ENCODE measurements at places on chromosomes 1 and 21.

DNA sequence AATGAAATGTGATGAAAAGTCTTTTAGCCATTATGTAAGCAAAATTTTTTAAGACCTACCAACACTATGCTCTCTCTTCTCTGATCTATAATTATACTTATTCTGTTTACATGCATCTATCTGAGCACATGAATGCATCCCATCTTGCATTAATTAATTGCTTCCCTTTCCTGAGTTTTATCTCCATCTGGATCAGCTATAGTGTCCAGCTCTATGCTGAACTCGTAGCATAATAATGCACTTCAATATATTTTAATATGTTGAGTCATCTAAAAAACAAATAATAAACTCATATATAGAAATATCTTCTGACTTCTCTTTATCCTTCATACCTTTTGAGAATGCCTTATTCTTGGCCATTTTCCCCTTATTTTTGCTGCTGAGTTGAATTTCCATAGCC, 1097.8 kb downstream of the TTLL7 start:
- DNase-seq = no peak

- DNase-seq = no peak
These were observed 37.6 kb upstream of the GORAB start for GRCh38 chr1:170494369-170494768.

DNA sequence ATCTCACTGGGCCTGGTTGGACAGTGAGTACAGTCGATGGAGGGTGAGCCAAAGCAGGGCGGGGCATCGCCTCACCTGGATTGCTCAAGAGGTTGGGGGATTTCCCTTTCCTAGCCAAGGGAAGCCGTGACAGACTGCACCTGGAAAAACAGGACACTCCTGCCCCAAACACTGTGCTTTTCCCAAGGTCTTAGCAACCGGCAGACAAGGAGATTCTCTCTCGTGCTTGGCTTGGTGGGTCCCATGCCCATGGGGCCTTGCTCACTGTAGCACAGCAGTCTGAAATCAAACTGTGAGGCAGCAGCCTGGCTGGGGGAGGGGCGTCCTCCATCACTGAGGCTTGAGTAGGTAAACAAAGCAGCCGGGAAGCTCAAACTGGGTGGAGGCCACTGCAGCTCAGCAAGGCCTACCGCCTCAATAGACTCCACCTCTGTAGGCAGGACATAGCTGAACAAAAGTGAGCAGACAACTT, 11.3 kb downstream of the C1orf105 start:
- no peak for DNase-seq

- DNase-seq = no peak
These were observed 2.8 kb downstream of the RPS8 start for GRCh38 chr1:44777969-44778635.

- DNase-seq = no peak
These were observed 65.1 kb upstream of the RUNX3 start for GRCh38 chr1:24995140-24995539.

DNA sequence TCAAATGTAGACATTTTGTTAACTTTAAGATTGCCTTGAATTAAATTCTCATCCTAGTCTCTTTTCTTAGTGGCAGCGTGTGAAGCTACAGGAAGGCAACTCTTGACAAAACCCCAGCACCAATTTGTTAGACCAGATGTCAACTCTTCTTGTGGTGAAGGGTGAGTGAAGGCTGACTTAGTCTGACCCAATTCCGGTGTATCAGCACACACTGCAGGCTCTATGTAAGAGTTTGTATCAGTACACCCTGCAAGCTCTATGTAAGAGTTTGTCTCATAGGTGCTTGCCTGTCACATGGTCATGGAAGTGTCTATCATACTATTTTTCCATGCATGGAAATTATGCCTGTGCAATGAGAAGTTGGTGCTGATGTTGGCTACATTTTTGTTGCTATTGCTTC, 16.8 kb downstream of the CR2 start:
- no peak for DNase-seq

- DNase-seq = no peak
These were observed 63.7 kb upstream of the WNT4 start for GRCh38 chr1:22206551-22207125.

GRCh38 chr1:16048573-16049189, 5.1 kb downstream of the CLCNKB start:
- peak; percentile 43 for DNase-seq

- DNase-seq = no peak
These were observed 65.1 kb downstream of the ALG14 start for GRCh38 chr1:95007687-95008086.

DNA sequence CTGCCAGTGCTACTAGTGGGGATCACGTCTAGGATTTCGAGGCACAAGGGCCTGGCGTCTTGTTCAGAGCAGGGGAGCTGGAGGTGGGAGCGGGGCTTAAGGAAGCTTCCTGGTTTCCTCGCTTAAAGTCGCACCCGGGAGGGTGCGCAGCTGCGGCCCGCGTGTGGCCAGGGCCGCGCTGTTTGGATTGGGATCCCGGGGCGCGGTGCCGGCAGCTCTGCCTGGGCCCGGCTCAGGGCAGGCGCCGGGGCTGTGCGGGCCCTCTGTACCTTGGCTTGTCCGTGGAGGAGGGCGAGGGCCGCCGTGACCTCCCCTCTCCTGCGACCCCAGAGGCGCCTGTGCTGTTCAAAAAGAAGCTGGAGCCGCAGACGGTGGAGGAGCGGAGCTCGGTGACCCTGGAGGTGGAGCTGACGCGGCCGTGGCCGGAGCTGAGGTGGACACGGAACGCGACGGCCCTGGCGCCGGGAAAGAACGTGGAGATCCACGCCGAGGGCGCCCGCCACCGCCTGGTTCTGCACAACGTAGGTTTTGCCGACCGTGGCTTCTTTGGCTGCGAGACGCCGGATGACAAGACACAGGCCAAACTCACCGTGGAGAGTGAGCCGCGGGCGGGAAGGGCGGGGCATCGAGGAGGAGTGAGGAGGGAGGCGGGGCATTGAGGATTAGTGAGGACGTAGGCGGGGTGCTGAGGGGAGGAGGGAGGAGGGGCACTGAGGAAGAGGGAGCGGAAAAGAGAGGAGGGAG, 67.8 kb downstream of the OBSCN start:
- peak; percentile 76 for DNase-seq

- DNase-seq = no peak
These were observed 8.7 kb upstream of the TTF2 start for GRCh38 chr1:117051224-117052064.

- no peak for DNase-seq
These were observed 69.7 kb downstream of the CC2D1B start for GRCh38 chr1:52296345-52296744.

GRCh38 chr1:28290851-28291250, 31.5 kb downstream of the SESN2 start:
- no peak for DNase-seq

DNA sequence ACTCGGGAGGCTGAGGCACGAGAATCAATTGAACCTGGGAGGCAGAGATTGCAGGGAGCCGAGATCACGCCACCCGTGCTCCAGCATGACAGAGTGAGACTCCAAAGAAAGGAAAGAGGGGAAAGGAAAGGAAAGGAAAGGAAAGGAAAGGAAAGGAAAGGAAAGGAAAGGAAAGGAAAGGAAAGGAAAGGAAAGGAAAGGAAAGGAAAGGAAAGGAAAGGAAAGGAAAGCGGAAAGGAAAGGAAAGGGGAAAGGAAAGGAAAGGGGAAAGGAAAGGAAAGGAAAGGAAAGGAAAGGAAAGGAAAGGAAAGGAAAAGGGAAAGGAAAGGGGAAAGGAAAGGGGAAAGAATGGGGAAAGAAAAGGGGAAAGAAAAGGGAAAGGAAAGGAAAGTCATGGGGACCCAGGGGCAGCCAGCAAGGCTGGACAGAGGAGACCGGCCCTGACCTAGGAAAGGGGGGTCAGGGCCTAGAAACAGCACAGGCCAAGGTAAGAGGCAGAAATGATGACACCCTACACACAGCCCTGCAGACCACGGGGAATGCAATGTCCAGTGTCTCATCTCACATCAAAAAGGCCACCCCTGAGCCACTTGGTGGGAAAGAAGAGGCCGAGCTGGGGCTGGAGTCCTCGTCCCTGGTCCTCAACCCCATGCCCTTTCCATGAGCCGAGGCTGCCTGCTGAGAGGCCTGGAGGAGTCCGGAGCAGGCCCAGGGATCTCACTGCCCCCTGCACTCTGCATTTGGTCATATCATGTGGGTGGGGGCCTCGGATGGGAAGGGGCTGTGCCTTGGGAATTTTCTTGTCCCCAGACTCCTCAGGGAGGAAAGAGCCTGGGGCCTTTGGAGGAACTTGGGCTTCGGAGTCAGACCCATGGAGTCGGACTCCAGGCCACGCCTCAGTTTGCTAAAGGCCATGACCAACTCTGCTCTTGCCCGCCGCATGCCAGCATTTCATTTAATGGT, 18.8 kb upstream of the LAPTM5 start:
- DNase-seq = no peak

DNA sequence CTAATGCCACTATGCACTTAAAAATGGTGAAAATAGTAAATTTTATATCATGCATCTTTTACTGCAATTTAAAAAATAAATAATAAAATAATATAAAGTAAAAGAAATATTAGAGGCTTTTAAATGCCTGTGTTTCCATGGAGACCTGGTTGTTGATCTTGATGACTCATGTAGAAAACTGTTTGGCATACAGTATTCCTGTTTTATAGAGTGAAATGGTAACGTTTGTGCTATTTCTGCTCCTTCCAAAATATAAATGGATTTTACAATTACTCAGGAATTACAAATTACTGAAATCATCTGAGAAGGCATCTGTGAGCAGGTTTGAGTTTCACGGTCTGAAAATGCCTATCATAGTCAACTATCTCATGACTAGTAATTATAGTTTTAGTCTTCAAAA, 98.4 kb upstream of the USP25 start:
- DNase-seq = no peak

- DNase-seq = no peak
These were observed 28.4 kb upstream of the NFIA start for GRCh38 chr1:61053712-61054600.

GRCh38 chr1:17833661-17834501, 78.7 kb downstream of the ACTL8 start:
- no peak for DNase-seq

- no peak for DNase-seq
These were observed 418.5 kb upstream of the RUNX1 start for GRCh38 chr21:35467566-35467965.

DNA sequence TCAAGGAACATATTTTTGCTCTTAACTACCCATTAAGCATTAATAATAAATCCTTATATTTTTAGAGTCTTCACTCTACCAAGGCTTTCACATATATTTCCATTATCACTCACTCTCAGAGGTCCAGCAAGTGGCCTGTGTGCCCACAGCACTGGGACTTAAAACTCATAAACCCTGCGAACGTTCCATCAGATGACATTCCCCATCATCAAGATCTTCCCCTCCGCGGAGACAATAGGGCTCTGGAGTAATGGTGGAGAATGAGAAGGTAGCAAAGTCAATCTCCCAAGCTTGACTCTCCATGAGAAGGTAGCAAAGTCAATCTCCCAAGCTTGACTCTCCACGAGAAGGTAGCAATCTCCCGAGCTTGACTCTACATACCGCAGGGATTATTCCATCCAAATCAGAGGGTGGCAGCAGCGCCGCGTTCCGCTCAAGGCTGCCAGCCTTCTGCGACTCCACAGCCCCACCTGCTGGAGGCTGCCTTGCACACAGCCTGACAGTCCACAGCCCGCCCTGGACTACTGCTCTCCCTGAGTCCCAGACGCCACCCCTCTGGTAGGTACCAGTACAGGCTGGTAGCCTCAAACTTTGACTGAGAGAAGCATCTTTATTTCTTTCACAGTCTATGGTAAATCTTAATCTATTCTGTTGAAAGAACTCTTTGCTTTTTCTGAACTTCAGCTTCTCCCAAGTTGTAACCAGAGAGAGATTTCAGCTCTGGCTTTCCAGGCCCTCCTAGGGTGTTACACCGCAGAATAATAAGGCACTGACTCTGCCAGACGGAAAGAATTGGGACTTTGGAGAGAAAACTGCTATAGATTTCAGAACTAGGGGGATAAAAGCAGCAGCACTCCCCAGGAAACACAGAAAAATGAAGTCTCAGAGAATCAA, 26.4 kb upstream of the CTTNBP2NL start:
- peak; percentile 69 for DNase-seq

DNA sequence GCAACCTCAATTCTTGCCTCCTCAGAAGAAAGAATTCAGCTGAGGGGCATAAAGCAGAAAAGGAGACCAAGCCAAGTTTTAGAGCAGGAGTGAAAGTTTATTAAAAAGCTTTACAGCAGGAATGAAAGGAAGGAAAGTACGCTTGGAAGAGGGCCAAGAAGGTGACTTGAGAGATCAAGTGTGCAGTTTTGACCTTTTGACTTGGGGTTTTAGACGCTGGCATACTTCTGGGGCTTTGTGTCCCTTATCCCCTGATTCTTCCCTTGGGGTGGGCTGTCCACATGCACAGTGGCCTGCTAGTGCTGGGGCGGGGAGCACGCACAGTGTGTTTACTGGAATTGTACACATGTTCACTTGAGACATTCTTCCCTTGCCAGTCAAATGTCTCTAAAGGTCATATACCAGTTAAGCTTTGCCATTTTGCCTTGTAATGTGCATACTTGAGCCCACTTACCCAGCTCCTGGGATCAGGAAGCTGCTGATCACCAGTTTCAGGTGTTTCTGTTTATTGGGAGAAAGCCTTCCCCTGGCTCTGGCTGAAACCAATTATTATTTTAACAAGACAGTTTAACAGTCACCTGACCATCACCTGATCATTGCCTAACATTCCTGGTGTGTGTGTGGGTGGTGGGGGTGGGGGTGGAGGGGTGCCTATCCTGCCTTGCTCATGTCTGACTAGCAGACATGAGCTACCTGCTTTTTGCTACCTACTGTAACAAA, 36.2 kb downstream of the UTP25 start:
- DNase-seq = no peak

- DNase-seq = no peak
These were observed 10.2 kb upstream of the OR10J4 start for GRCh38 chr1:159421821-159422220.

GRCh38 chr1:76140227-76140626, 65.7 kb downstream of the ST6GALNAC3 start:
- no peak for DNase-seq

- no peak for DNase-seq
These were observed 206.0 kb downstream of the CENPF start for GRCh38 chr1:214808845-214809460.

DNA sequence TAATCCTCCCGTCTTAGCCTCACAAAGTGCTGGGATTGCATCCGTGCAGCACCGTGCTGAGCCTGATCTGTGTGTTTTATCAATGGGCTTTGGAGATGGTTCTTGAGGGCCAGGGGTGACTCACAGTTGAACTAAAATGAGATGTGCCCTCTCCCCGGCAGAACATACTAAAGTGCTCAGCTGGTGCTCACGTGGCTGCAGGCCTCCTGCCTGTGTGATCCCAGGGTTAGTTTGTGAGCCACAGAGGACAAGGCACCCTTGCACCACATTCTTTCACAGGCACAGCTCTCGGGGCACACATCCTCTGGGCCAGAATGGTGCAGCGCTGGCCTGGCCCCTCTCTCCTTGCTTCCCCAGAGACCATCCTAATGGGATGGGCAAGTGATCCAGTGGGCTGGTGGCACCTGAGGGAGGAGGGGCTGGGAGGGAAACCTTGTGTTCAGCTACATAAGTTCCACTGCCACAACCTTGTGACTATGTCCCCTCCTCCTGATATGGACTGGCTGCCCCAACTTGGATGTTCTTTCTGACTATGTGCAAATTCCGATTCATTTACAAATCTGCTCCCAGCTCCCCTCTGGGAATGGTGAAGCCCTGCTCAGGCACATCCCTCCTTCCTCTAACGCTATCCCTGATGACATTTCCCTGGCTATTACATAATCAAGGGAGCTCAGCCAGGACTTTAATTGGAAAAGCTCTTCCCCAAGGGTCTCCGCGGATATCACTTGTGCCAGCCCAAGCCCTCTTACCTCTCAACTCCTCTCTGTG, 197.0 kb upstream of the EDN2 start:
- no peak for DNase-seq

- no peak for DNase-seq
These were observed 24.4 kb downstream of the BRWD1 start for GRCh38 chr21:39288987-39289386.

All from effector CD8-positive, alpha-beta T cell (primary cell).